ENCODE measurements at places on chromosomes 3 and 15.

DNA sequence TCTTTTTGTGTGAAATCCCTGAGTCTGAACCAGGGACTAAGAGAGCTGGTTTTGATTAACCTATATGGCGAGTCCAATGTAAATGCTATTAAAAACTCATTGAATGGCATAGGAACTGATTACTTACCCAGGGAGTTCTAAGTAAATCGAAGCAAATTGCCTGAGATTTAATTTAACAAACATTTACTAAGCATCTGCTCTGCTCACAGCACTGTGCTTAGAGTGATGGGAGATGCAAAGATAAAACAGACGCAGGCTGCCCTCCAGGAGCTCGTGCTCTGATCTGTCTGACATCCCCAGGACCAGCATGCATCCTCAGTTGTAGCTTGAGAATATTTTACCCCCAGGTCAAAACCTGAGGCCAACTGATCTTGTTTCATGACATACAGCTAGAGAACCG, 247.9 kb downstream of the NR2F2 start:
- DNase-seq, result no peak

GRCh38 chr3:72657666-72658065, 190.6 kb downstream of the SHQ1 start:
- DNase-seq, result peak; percentile 50

- DNase-seq, result no peak
Measured at GRCh38 chr15:75112848-75113492, 88.7 kb upstream of the C15orf39 start.

DNA sequence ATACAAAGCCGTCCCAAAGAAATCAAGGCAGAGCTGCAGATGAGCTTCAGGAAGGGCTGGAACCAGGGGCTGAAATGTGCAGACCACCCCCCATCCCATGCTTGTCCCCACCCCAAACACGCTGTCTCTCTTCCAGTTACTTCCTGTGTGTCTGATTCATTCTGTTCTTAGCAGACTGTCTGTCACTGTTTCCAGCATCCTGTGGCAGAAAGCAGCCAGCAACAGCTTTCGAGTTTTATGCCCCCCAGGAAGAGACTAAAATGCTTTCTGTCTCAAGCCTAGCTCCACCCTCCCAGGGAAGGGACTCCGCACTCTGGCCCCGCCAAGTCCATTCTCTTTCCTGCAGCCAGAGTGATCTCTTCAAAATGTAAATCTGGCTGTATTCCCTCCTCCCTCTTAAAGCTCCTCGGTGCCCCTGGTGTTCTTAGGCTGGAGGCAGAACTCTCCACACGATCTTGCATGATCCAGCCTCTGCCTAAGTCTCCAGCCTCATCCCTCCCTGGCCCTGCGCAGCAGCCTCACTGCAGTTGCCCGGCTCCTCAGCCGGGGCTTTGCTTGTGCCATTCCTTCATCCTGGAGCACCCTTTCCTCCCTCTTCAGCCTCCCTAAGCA, 41.5 kb downstream of the HRH1 start:
- no peak for DNase-seq

GRCh38 chr15:74461847-74462511, 1.0 kb upstream of the UBL7 start:
- DNase-seq, result no peak

GRCh38 chr15:50249704-50250103, 15.8 kb downstream of the HDC start:
- no peak for DNase-seq
